ENCODE measurements at places on chromosomes 3 and 15. TPM values are rescaled to one million over a fixed set of nuclear protein-coding genes. Genes with fewer than 3 reads are reported as not detected.

The ZNF660 gene
- polyA plus RNA-seq = 0.64 TPM

The ATP8B4 gene
- 1.6 TPM for polyA plus RNA-seq

The RBPMS2 gene
- polyA plus RNA-seq = 2.6 TPM

The RTP3 gene
- polyA plus RNA-seq = not detected

The GREM1 gene
- polyA plus RNA-seq = 1.8 TPM

The RAB6B gene
- polyA plus RNA-seq = 1.8 TPM

The SERINC4 gene
- polyA plus RNA-seq = 0.46 TPM

All from lung (tissue), 17 donors.